ENCODE measurements at places on chromosomes 1 and 21. TPM values are rescaled to one million over a fixed set of nuclear protein-coding genes. Genes with fewer than 3 reads are reported as not detected.

- no peaks in the 10 kb centered on the region for H3K27me3 ChIP-seq
- DNase-seq, result no peak
- no peaks in the 10 kb centered on the region for H3K36me3 ChIP-seq
- peaks cover 4% of the 10 kb centered on the region for H3K4me1 ChIP-seq
- H3K27ac ChIP-seq, result no peak overlapping the region
Measured at GRCh38 chr1:60974524-60975372, 107.6 kb upstream of the NFIA start.

GRCh38 chr1:113809670-113810602 is 2.3 kb downstream of the RSBN1 start:
- peak overlapping the region; percentile 81 for H3K4me3 ChIP-seq
- no peak overlapping the region for H3K27ac ChIP-seq
- DNase-seq, result no peak

- H3K4me3 ChIP-seq, result no peak overlapping the region
- no peaks in the 10 kb centered on the region for H3K4me1 ChIP-seq
- no peak overlapping the region for H3K27ac ChIP-seq
- no peak for DNase-seq
Measured at GRCh38 chr21:37668462-37669239, 247.6 kb downstream of the KCNJ6 start.

- peak overlapping the region; percentile 71 for H3K4me3 ChIP-seq
- peaks cover 5% of the 10 kb centered on the region for H3K36me3 ChIP-seq
- peak; percentile 72 for DNase-seq
- peak overlapping the region; percentile 99 for H3K27ac ChIP-seq
Measured at GRCh38 chr1:203178821-203179666, 3.4 kb upstream of the MYBPH start.

- no peak overlapping the region for H3K4me3 ChIP-seq
- no peak overlapping the region for H3K27ac ChIP-seq
- no peak for DNase-seq
- H3K4me1 ChIP-seq, result no peaks in the 10 kb centered on the region
- H3K27me3 ChIP-seq, result no peaks in the 10 kb centered on the region
- no peaks in the 10 kb centered on the region for H3K36me3 ChIP-seq
Measured at GRCh38 chr1:203986887-203987461, 85.9 kb upstream of the SOX13 start.

The TSPAN1 gene
- not detected for total RNA-seq

The MAGI3 gene
- not detected for total RNA-seq

The TNNT2 gene
- total RNA-seq, result 0.37 TPM

Data from Karpas-422 (cell line).